ENCODE measurements at places on chromosomes 2 and 18.

- no peaks in the 10 kb centered on the region for H3K36me3 ChIP-seq
- DNase-seq = peak; percentile 93
- peak overlapping the region; percentile 15 for H3K27ac ChIP-seq
- H3K27me3 ChIP-seq = no peaks in the 10 kb centered on the region
These were observed 14.6 kb upstream of the ITGAV start for GRCh38 chr2:186575302-186575701.

GRCh38 chr2:8882094-8882493, 44.7 kb upstream of the KIDINS220 start:
- no peak overlapping the region for H3K4me3 ChIP-seq
- no peak for DNase-seq
- peaks cover 16% of the 10 kb centered on the region for H3K4me1 ChIP-seq
- no peaks in the 10 kb centered on the region for H3K36me3 ChIP-seq
- H3K27ac ChIP-seq = no peak overlapping the region
- no peaks in the 10 kb centered on the region for H3K27me3 ChIP-seq

DNA sequence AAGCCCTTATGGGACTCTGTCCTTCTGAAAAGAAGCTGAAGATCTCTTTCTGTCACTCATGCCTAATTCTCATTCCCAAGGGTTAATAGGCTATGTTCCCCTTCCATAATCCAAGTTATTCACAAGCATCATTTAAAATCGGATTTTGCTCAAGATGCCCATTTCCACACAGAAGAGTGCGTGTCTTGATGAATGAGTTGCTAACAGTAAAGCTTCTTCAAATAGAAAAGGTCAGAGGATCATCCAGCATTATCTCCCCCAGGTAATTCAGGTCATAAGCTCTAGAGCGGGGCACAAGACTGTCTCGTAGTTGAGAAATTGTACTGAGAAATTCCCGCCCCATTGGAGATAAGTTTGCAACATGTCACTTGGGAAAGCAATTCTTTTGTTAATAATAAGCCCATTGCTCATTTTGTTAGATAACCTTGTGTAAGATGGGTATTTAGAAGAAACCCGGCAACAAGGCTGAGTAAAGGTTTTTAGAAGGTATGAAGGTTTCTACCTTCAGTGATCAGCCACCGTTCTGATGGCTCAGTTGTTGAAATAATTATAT, 290.7 kb upstream of the EPAS1 start:
- no peaks in the 10 kb centered on the region for H3K36me3 ChIP-seq
- no peak overlapping the region for H3K27ac ChIP-seq
- DNase-seq = no peak
- H3K4me1 ChIP-seq = no peaks in the 10 kb centered on the region
- no peak overlapping the region for H3K4me3 ChIP-seq
- H3K27me3 ChIP-seq = no peaks in the 10 kb centered on the region

DNA sequence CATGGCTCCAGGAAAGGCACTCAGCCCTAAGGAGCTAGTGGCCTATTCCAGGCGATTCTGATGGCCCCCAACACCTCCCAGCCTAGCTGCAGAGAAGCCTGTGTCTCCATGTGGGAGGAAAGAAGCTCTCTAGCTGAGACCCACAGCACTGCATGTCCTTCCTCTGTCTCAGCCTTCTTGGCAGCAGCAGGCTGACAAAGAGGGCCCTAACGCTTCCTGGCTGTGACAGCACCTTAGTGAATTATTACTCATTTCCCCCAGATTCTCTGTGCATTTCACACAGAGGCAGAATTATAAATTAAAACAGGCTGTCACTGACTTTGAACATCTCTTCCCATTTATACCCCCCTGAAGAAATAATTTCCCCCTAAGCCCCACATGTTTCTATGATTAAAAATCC, 206.8 kb downstream of the CLIP4 start:
- no peak overlapping the region for H3K4me3 ChIP-seq
- no peak overlapping the region for H3K27ac ChIP-seq
- no peaks in the 10 kb centered on the region for H3K27me3 ChIP-seq
- peaks cover 17% of the 10 kb centered on the region for H3K36me3 ChIP-seq

DNA sequence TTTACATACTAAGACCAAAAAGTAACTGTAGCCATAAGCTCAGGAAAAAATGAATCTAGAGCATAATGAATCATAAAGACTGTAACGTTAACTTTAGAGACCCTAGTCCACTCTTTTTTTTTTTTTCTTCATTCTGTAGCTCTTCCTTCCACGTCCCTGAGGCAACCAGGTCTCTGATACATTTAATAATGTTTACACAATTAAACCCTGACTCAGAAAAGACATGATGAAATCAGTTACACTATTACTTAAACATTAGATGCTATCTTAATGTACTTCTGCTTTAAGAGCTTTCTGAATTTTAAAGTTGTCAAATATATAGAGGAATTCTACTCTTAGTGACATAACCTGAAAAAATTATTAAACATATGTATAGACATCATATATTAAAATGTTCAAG, 1121.5 kb upstream of the DDX18 start:
- H3K27ac ChIP-seq = no peak overlapping the region
- no peak overlapping the region for H3K4me3 ChIP-seq
- H3K36me3 ChIP-seq = no peaks in the 10 kb centered on the region

DNA sequence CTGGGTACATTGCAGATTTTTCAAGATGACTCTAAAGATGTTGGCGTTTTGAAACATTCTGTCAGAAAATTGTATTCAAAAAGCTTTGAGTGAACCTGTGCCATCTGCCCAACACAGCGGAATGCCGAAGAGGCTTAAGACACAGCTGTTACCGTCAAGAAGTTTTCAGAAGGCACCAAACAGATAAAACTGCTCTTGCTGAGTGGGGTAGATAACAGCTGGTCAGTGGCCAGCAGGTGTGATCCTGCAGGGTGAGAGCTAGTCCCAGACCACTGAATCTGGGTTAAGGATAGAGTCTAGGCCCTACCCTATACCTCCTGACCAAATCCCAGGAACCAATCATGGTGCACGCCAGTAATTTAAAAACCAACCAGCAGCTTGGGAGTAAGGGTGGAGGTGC, 60.5 kb upstream of the B3GNT7 start:
- no peaks in the 10 kb centered on the region for H3K36me3 ChIP-seq
- no peaks in the 10 kb centered on the region for H3K27me3 ChIP-seq
- peak overlapping the region; percentile 39 for H3K27ac ChIP-seq
- no peak overlapping the region for H3K4me3 ChIP-seq
- peaks cover 11% of the 10 kb centered on the region for H3K4me1 ChIP-seq

DNA sequence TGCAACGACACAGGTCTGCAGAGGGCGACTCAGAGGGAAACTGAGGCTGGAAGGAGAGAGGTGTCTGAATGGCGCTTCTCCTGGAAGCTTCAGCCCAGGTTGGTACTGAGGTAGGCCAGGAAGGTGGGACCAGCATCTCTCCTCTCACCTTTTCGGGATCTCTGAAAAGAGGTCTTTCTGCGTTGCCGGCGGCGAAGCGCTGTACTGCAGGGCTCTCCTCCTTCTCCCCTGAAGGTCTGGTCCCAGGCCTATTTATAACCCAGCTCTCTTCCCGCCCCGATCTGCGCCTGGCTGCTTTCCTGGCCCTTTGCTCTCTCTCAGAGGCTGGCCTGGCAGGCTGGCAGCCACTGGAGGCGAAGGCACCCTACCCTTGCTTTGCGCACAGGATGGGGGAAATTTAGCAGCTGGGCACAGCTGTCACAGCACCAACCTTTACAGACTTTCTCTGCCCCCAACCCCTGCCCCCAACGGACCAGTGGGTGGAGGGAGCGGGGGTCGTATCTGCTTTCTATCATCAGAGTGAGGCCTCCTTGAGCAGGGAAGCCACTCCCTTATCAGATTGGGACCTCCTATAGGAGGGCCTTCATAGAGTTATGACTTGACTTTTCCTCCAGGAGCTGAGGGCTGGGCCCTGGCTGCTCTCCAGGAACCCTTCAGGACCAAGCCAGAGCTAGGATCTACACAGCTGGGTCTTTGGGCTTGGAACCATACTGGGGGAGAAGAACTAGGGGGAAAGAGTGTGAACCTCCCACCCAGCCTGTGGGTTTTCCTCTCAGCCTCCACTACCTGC, 1.1 kb downstream of the DYSF start:
- H3K36me3 ChIP-seq = peaks cover 9% of the 10 kb centered on the region
- peak overlapping the region; percentile 77 for H3K27ac ChIP-seq
- DNase-seq = peak; percentile 51
- H3K4me3 ChIP-seq = peak overlapping the region; percentile 68

DNA sequence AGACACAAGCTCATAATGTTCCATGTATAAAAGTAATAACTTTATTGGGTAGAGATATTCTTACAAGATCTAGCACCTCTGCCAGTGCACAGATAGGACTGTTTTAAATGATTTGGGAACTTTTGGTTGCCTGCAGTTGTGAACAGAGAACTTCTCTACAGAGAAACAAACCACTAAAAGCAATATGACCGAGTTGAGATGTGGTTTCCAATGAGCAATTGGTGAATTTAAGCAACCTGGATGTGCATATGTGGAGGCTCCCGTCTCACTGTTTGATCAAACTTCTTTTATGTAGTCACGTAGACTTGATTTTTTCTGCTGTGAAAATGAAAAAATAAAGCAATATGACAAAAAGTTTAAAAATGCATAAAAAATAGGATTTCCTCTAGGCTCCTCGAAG, 7.8 kb downstream of the SOX11 start:
- peaks cover 3% of the 10 kb centered on the region for H3K4me1 ChIP-seq
- H3K27me3 ChIP-seq = no peaks in the 10 kb centered on the region
- no peak for DNase-seq
- H3K36me3 ChIP-seq = peaks cover 6% of the 10 kb centered on the region

GRCh38 chr2:96449637-96450036, 55.5 kb downstream of the NEURL3 start:
- no peak for DNase-seq
- H3K4me1 ChIP-seq = no peaks in the 10 kb centered on the region
- H3K36me3 ChIP-seq = no peaks in the 10 kb centered on the region
- H3K27ac ChIP-seq = no peak overlapping the region

DNA sequence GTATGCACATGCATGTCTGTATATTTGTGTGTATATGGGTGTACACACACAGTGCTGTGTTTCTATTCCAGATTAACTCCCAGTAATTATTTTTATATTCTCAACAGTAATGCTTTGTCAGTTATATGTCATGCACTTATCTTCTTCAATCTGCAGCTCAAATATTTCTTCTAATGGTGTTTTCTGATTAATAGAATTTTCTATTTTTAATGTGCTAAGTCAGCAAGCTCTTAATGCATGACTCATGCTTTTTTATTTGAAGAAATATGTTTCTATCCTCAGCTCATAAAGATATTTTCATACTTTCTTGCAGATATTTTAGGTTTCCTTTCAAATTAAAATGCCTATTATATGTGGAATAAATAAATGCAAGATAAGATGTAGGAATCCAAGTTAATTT, 59.7 kb upstream of the TMEM18 start:
- H3K4me1 ChIP-seq = peaks cover 4% of the 10 kb centered on the region
- H3K36me3 ChIP-seq = no peaks in the 10 kb centered on the region
- DNase-seq = no peak

DNA sequence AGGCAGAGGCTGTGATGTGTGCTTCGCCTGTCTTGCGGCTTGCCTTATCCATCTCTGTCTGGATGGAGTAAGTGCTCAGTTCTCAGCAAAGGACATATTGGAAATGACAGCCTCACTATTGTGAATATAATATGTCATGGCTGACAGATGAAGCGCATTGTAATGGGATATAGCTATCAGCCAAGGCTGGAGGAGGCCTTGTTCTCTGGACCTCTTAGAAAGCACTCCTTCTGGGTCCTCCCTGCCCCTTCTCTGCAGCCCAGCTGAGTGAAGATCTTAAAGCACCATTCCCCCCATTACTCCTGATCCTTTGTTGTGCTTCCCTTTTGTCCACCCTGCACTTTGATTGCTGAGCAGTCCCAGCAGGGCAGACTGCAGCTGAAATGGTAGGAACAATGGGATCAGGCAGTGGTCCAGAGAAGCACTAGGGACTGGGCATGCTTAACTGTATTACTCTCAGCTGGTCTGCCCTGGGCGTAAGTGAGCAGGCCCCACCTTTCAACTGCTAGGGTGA, 265.3 kb downstream of the SETBP1 start:
- H3K36me3 ChIP-seq = 0 out of 2 replicates have a peak, but pooled peaks cover 2% of the 10 kb centered on the region
- H3K27ac ChIP-seq = no peak overlapping the region
- DNase-seq = no peak
- H3K4me1 ChIP-seq = no peaks in the 10 kb centered on the region
- no peaks in the 10 kb centered on the region for H3K27me3 ChIP-seq
- no peak overlapping the region for H3K4me3 ChIP-seq

- no peak for DNase-seq
- no peaks in the 10 kb centered on the region for H3K36me3 ChIP-seq
- no peaks in the 10 kb centered on the region for H3K27me3 ChIP-seq
- peak overlapping the region; percentile 41 for H3K27ac ChIP-seq
- H3K4me1 ChIP-seq = peaks cover 14% of the 10 kb centered on the region
These were observed 80.8 kb downstream of the PTGR3 start for GRCh38 chr18:75128051-75128605.

Measured in SJCRH30 (cell line).